ENCODE measurements at places on chromosomes 12 and 14. TPM values are rescaled to one million over a fixed set of nuclear protein-coding genes. Genes with fewer than 3 reads are reported as not detected.

AGAP2 gene
- total RNA-seq: 15.8 TPM

TMPRSS12 gene
- not detected for total RNA-seq

AKAP3 gene
- 4.3 TPM for total RNA-seq

ANKS1B gene
- 0.54 TPM for total RNA-seq

PKP2 gene
- 21.5 TPM for total RNA-seq

LHX5 gene
- 2.4 TPM for total RNA-seq

FOS gene
- total RNA-seq: 50.4 TPM

SAMD15 gene
- total RNA-seq: 1.9 TPM

PRIMA1 gene
- 1.5 TPM for total RNA-seq

MEG3 gene
- 2.5 TPM for total RNA-seq

LTB4R gene
- total RNA-seq: 14.8 TPM

TMED10 gene
- total RNA-seq: 303 TPM

APOF gene
- 0.17 TPM for total RNA-seq

TUBA1B gene
- total RNA-seq: 1,628 TPM

Measured in HCT116 (cell line).